Upper lobe of left lung (tissue), 6 donors: ENCODE measurements at places on chromosomes 2 and 18. TPM values are rescaled to one million over a fixed set of nuclear protein-coding genes. Genes with fewer than 3 reads are reported as not detected.

- H3K36me3 ChIP-seq: no peaks in the 10 kb centered on the region
- no peaks in the 10 kb centered on the region for H3K4me1 ChIP-seq
- H3K27ac ChIP-seq: no peak overlapping the region
- no peaks in the 10 kb centered on the region for H3K27me3 ChIP-seq
- no peak overlapping the region for H3K4me3 ChIP-seq
- DNase-seq: no peak
Observed at GRCh38 chr18:8688816-8689215, 16.5 kb upstream of the MTCL1 start.

DNA sequence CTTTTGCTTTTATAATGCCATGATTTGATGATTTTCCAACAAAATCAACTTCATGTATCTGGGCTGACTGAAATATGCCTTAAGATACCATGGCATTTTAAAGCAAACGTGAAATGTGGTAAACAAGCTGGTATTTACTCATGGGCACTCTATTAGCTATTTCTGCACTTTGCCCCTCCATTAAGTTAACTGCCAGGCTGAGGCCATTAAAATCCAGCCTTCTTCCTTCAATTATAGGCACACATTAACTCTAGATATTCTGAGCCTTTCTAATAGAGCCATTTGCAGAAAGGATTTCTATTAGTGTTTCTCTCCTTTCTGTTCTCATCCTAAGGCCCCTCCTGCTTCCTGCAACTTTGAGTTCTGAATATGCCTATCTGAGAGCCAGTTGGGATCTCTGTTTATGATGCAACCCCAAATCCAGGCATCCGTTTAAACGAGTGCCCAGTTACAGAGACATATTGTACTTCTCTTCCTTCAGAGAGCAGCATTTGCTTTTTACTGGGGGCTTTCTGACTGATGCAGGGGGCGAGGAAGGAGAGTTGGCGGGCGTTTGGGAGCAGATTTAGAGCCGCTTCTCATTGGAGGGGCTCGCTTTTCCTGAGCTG is 1.6 kb upstream of the KCNJ3 start:
- peaks cover 18% of the 10 kb centered on the region for H3K4me1 ChIP-seq
- peaks cover 22% of the 10 kb centered on the region for H3K27me3 ChIP-seq
- H3K4me3 ChIP-seq: peak overlapping the region; percentile 49
- no peaks in the 10 kb centered on the region for H3K36me3 ChIP-seq
- no peak for DNase-seq

GRCh38 chr18:32548688-32549087 is 78.0 kb upstream of the GAREM1 start:
- H3K36me3 ChIP-seq: no peaks in the 10 kb centered on the region
- H3K27ac ChIP-seq: no peak overlapping the region
- H3K27me3 ChIP-seq: no peaks in the 10 kb centered on the region

- H3K4me3 ChIP-seq: no peak overlapping the region
- H3K4me1 ChIP-seq: no peaks in the 10 kb centered on the region
- no peak for DNase-seq
Observed at GRCh38 chr2:169081551-169081950, 12.2 kb downstream of the DHRS9 start.

Gene CDH2
- not detected for total RNA-seq
